ENCODE measurements at places on chromosomes 1 and 21.

GRCh38 chr1:47727051-47727696 is 270.0 kb downstream of the TRABD2B start:
- DNase-seq = no peak

GRCh38 chr1:228810878-228811711 is 75.8 kb downstream of the RHOU start:
- DNase-seq = no peak

DNA sequence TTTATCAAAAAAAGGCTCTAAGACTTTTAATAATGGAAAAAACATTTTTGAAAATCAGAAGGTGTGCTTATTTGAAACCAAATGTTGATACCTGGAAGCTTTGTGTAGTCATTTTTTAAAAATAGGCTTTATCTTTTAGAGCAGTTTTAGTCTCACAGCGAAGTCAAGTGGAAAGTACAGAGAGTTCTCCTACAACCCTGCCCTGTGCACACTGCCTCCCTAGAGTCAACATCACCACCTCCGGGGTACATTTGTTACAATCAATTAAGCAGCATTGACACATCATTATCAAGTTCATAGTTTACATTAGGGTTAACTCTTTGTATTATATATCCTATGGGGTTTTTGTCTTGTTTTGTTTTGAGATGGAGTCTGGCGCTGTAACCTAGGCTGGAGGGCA is 10.7 kb upstream of the ERO1B start:
- DNase-seq = no peak

- DNase-seq = no peak
Observed at GRCh38 chr1:3562712-3563111, 48.6 kb downstream of the MEGF6 start.

DNA sequence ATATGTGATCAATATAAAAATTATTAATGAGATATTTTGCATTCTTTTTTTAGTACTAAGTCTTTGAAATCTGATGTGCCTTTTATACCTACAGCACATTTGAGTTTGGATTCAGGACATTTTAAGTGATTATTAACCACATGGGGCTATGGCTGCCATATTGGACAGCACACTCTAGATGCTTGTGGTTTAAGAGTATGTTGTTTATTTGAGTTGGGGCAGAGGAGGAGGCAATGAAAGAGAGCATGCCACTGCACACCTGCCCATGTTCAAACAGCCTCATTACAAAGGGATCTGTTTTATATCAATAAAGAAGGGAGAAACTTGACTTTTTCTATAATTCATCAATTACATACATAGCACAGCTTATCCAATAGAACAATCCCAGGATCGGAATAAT is 99.4 kb upstream of the EDEM3 start:
- DNase-seq = no peak

Data from left hindlimb (tissue), 1 donor.